NK-92 treated with Interleukin-12 subunit alpha and Interleukin-12 subunit beta, amount 100 ng/mL, for 24 hours (cell line): ENCODE measurements at places on chromosomes 12 and 14.

GRCh38 chr14:58647777-58648176 is 10.0 kb downstream of the DACT1 start:
- no peak for DNase-seq

- no peak for DNase-seq
Observed at GRCh38 chr12:110616471-110617115, 2.7 kb downstream of the TCTN1 start.

GRCh38 chr12:3713947-3714346 is 39.0 kb downstream of the CRACR2A start:
- DNase-seq = no peak

- DNase-seq = no peak
Observed at GRCh38 chr12:94973221-94973620, 30.3 kb downstream of the NDUFA12 start.

GRCh38 chr14:68995731-68996130 is 16.6 kb upstream of the ACTN1 start:
- DNase-seq = no peak

- DNase-seq = no peak
Observed at GRCh38 chr14:64281805-64282204, 12.4 kb downstream of the ESR2 start.

DNA sequence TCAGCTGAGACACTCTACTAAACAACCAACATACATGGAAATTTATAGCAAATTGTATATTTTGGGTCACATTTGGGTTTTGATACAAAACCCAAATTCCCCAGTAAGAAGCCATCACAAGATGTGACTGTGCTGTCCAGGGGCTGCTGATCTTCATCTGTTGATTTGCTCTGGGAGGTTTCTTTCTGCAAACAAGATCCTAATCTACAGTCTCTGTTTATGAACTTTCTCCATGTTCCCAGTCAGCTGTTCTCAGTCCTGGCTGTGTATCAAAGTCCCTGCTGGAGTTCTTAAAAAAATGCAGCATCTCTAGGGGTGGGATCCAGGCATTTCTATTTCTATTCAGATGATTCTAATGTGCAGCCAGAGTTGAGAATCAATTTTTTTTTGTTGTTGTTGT is 85.1 kb downstream of the ATP23 start:
- DNase-seq = no peak

DNA sequence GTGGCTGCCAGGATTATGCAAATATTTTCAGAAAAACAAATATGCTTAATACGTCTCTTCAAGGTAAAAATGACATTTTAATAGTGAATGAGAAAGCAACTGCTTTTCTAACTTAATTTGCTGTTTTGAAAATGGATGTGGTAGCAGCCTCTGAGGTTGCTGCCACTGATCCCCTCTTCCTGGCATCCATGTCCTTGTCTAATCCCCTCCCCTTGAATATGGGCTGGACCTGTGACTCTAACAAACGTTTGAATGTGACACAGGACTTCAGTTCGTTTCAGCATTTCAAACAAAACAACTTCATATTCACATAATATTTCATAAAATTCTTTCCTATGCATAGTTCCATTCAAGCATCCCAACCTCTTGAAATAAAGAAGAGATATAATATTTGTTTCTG is 64.2 kb upstream of the SLC38A2 start:
- no peak for DNase-seq

DNA sequence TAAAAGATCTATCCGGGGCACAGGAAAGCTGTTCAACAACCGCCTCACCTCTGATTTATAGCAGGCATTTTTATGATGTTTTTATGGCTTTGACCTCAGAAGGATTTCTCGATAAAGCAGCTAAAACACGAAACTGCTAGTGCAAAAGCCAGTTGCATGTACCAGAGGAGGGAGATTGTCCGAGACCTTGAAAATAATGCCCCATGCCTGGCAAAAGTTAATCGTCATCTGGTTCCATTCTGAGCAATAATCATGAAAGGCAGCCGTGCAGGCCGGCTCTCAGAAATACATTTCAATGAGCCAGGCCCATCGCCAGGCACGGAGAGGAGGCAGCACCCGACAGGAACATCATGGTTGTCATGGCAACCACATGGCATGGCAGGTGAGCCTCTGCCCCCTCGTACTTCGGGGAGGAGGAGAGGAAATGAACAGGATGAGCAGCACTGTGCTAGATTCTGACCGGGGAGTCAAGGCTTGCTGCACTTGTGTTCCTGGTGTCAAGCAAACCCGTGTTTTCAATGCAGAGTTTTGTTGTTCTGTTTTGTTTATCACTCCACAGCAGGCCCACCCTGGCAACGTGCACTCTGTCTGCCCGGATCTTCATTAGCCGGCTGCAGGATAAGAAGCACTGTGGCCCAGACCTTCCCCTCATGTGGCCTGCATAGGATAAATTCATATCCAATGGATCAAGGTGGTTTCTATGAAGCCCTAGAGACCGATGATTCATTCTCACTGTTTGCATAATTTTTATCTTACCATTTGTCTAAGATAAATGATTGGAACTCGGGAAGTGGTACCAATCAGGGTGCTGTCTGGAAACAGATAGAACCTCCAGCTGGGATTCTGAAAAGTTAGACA is 160.2 kb downstream of the RIMBP2 start:
- no peak for DNase-seq

- no peak for DNase-seq
Observed at GRCh38 chr14:80215756-80216581, 4.7 kb upstream of the DIO2 start.

DNA sequence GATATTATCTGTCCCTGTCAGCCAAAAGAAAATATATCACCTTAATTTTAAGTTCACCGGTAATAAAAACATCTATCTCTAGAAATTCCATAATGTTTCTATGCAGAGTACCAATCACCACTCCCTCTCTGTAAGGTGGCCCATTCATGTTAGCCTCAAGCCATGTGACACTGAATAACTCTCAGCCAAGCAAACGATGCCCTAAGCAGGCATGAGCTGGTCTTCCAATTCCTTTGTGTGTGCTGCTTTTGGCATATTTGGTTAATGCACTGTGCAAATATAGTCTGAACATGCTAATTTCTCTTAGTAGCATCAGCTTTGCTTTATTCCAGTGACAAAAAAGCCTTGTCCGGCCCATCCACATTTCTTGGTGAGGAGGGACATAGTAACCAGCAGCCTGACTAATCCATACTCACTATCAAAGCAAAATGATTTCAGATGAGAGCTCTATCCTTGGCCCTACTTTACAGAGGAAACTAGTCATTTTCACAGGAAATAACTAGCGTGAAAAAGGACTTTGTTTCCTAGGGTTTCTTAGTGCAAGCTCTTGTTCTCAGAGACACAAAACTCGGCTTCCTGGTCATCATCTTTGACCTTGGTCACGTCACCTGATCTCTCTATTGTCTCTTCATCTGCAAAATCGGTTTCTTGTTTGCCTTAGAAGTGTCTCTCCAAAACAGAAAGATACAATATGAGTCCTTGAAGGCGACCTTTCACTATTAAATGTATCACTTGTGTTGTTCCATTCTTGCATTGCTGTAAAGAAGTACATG is 59.2 kb upstream of the RTRAF start:
- no peak for DNase-seq

- no peak for DNase-seq
Observed at GRCh38 chr14:54127526-54127925, 170.9 kb upstream of the BMP4 start.

DNA sequence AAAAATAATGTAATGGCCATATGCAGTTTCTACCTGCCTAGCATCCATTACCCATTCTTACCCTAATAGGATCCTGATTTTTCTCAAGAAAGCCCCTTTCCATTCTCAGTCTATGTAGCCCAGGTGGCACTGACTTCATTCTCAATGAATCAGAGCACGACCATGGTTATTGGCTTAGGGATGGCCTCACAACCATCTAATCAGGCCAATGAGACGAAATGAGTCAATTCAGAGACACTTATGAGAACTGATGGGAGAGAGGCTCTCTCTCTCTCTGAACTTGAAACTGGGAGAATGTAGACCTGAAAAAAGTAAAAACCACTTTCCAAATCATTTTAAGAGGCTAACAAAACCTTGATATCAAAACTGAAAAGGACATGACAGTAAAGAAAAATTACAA is 45.3 kb upstream of the OXA1L start:
- no peak for DNase-seq

DNA sequence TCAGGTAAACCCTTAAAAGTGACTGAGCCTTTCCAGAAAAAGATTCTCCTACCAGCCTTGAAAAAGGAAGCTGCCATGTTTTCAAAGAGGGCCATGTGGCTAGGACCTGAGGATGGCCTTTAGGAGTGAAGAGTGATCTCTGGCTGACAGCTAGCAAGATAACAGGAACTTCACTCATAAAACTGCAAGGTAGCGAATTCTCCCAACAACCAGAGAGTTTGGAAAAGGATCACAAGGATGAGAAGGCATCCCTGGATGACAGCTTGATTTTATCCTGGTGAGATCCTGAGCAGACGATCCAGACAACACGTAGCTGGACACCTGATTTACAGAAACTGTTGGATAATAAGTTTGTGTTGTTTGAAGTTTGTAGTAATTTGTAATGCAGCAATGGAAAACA is 115.6 kb upstream of the FBXO33 start:
- no peak for DNase-seq

GRCh38 chr14:33986804-33987203 is 35.9 kb upstream of the EGLN3 start:
- DNase-seq = no peak

DNA sequence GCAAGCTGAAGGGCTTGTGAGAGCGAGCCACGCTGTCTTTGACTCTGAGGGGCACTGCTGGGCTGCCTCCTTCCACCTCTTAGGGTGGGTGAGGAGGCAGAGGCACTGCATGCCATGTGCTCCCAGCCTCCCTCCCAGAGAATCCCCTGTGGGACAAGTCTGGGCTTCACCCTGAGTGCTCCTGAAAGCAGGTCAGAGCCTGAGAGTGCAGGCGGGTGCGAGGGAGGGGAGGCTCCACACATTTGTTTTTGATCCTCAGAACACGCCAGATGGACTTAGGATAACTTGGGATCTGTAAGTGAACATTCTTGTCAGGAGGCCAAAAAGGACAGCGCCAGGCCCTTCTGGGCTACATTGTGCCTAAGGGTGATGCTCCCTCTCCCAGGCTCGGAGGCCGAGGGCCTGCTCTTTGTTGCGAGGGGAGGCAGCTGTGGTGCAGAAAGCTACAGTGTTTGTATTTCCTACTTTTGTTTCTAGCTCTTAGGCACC is 155.4 kb downstream of the TMX1 start:
- DNase-seq = no peak
